Activated naive CD4-positive, alpha-beta T cell treated with anti-CD3 and anti-CD28 coated beads, Interleukin-2, amount 50 U/mL, for 72 hours (primary cell): ENCODE measurements at places on chromosomes 2 and 18.

DNA sequence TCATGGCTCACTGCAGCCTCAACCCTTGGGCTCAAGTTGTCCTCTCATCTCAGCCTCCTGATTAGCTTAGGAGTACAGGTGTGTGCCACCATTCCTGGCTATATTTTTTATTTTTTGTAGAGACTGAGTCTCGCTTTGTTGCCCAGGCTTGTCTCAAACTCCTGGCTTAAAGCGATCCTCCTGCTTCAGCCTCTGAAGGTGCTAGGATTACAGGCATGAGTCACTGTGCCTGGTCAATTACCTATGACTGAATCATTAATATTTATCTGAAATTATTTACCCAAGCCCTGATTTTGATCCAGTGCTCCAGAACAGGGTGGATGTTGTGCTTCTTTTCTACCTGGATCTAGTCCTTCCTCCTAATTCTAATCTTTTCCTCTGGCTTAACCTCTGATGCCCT lies 87.8 kb downstream of the MAP2 start:
- DNase-seq = no peak

DNA sequence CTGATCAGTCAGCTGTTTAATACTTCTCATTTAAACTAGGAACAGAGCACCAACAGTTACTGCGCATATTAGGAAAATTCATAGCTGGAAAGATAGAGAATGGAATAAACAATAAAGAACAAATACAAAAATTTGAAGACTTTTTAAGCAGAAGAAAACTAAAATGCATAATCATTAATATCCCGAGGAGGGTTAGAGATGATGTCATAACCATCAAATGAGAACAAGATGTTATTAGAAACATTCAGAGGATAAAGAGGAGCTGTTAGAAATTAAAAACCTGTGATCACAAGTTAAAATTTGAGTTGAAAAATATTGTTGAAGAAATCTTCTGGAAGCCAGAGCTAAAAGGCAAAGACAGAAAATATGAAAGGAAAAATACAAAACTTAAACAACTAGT lies 54.0 kb upstream of the ALKAL2 start:
- no peak for DNase-seq

GRCh38 chr18:59960272-59960671 lies 60.5 kb downstream of the PMAIP1 start:
- DNase-seq = no peak

- no peak for DNase-seq
These were observed 13.9 kb downstream of the CKAP2L start for GRCh38 chr2:112750560-112750843.

- DNase-seq = no peak
These were observed 116.6 kb downstream of the MTX2 start for GRCh38 chr2:176385838-176386237.

DNA sequence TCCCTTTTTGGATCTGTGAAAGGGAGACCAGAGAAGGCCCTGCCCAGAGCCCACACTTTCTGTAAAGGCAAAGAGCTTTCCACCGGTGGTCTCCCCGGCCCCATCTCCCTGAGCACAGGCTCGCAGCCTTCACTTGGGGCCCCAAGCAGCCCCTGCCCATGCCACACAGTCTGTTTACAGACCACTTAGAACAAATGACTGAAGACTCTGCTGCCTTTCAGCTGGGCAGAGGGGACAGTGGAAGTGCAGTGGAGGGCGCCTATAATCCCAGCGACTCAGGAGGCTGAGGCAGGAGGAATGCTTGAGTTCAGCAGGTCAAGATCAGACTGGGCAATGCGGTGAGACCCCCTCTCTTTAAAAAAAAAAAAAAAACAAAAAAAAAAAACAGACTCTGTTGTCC lies 28.9 kb downstream of the SERTAD2 start:
- no peak for DNase-seq

GRCh38 chr2:148523315-148523714 lies 121.2 kb upstream of the EPC2 start:
- DNase-seq = no peak

DNA sequence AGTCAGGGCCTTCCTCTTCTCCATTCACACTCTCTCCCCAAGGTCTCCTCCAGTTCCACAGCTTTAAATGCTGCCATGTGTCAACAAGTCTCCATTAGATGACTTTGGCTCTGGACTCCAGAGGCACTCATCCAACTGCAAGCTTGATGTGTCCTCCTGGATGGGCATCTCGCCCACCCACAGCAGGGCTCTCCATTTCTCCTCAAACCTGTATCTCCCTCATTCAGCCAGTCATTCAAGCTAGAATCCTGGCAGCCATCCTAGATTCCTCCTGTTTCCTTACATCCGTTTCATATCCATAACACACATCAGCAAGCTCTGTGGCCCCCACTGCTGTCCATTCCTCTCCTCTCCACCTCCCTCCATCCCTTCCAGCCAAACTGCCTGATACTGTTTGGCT lies 88.4 kb upstream of the AFF3 start:
- DNase-seq = no peak

DNA sequence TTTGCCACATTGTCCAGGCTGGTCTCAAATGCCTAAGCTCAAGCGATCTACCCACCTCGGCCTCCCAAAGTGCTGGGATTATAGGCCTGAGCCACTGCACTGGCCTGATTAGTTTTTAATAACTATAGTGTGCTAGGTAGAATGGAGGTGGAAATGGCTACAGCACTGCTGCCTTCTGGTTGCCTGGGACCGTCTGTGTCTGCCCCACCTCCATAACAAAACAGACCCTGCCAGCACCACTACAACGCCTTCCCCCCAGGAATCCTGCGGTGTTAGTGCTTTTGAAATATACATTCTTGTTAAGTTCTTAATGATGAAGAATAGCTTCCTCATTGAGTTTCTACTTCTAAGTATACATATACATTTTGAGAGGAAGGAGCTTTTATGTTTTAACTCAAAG lies 148.2 kb upstream of the ITGA6 start:
- no peak for DNase-seq

DNA sequence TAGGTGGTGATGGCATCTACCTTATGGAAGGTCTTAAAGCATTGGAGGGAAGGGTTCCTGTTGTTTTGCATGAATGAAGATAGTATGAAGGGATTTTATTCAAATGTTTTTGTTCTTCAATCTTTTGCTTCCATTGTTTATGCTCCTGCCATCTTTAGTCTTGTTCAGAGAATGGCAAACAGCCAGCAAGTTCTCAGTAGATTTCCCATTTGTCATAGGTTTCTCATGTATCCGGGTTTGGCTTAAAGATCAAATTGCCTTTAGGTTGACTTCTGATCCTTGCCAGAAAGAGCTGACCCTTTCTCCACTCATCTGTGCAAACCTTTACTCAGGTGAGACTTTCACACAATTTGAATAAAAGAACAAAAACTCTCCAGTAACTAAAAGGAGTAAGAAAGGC lies 44.2 kb upstream of the STAT4 start:
- DNase-seq = no peak

- peak; percentile 23 for DNase-seq
These were observed 4.7 kb upstream of the CFAP65 start for GRCh38 chr2:219045937-219046550.

DNA sequence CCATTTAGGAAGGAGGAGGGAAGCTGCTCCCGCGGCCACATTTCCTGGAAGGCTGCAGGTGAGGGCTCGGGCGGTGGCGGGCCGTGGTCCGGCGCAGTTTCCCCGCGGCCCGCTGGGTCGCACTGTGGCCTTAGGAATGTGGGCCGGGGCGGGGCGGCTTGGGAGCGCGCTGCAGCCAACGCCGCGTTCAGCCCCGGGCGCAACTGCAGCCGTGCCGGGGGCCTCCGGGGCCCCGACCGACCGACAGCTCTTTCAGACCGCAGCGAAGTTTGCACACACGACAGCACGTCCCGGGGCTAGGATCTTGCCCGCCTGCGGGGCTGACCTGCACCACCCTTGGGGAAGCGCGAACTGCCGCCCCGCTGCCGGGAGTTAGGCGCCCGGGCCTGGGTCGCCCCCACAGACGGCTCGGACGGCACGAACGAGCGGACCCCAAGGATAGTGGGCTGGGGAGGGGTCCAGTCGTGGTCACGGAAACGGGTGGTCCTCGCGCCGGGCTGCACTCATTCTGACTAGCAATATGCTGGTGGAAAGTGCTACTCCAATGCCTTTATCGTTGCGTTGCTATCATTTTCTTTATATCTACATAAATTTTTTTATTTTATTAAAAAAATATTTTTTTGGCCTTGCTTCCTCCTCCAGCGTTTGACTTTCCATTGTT lies 69.9 kb upstream of the DLX2 start:
- DNase-seq = peak; percentile 63

DNA sequence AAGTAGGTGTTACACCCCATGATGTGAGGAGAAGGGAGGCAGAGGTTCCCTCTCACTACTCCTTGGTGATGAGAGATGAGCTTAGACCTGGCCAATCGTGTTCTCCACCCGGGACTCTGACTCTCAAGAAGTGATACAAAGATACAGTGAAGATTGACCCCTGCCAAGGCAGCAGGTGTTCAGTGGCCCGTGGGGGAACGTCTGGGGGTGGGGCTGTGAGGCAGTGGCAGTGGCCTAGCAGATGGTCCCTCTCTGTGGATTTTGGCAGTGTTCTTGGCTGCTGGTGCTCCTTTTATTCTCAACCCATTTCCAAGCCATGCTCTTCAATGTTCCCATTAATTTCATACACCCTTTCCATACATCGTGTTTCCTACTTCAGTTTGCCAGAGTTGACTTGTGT lies 120.4 kb upstream of the NEDD4L start:
- no peak for DNase-seq

GRCh38 chr2:30185178-30185577 lies 38.4 kb downstream of the YPEL5 start:
- no peak for DNase-seq

GRCh38 chr2:7609974-7610373 lies 692.8 kb downstream of the RNF144A start:
- no peak for DNase-seq

- no peak for DNase-seq
These were observed 66.8 kb downstream of the GBX2 start for GRCh38 chr2:236101311-236101950.

- DNase-seq = no peak
These were observed 256.8 kb upstream of the ZEB2 start for GRCh38 chr2:144776766-144777165.

GRCh38 chr2:1775511-1776035 lies 31.3 kb upstream of the PXDN start:
- DNase-seq = no peak

GRCh38 chr2:38907743-38908562 lies 18.3 kb downstream of the ARHGEF33 start:
- peak; percentile 16 for DNase-seq

GRCh38 chr2:61537277-61537949 lies 743 bp downstream of the XPO1 start:
- DNase-seq = peak; percentile 58

DNA sequence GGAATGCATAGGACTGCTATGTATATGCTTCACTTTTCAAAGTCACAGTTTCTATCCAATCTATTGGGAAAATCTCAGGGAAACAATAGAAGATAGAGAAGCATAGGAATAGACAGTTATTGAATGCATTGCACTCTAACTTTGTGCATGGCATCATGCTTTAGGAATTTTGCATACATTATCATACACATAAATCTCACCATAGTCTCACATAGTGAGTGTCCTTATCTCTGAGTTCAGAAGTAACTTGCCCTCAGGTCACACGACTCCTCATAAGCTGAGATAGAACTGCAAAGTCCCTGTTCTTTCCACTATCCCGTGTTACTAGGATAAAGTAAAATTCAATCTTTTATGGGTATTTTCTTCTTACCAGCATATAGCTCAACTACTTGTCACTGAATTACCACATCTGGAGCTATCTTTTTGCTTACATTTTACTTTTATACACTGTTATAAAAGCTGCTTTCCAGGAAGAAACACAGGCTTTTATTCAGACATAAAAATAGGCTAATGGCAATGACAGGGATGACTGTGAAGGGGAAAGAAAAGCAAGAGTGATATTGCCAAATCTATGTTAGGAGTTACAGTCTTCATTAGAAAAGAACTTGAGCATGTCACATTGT lies 666.9 kb downstream of the XIRP2 start:
- DNase-seq = no peak

GRCh38 chr2:233807966-233808935 lies 30.1 kb downstream of the MROH2A start:
- no peak for DNase-seq

GRCh38 chr2:82158150-82158549 lies 1853.6 kb upstream of the LRRTM1 start:
- no peak for DNase-seq

DNA sequence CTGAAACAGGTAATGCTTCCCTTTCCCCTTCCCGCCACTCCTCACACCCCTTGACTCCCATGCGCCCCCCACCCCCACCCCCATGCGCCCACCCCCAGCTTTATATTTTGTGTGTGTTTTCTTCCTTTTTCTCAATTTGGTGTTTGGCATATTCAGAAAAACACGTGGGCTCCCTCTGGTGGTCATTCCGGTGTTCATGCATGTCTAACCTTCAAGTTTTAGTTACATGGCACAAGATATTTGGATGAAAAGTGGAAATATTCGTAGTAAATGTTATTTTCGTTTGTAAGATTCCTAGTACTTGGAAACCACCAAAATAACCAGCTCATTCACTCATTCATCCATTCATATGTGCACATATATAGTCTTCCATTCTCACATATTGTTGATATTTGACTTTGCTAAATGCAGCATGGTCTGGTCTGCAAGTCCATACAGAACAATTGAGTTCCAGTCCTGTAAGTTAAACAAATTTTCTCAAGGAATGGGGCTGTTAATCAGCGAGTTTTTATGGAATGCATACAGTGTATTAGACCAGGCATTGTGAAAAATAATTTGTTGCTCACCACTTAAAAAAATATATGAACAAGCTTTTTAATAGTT lies 143.6 kb upstream of the MAP3K20 start:
- DNase-seq = peak; percentile 67

- no peak for DNase-seq
These were observed 48.6 kb downstream of the SMAD2 start for GRCh38 chr18:47881752-47882455.

DNA sequence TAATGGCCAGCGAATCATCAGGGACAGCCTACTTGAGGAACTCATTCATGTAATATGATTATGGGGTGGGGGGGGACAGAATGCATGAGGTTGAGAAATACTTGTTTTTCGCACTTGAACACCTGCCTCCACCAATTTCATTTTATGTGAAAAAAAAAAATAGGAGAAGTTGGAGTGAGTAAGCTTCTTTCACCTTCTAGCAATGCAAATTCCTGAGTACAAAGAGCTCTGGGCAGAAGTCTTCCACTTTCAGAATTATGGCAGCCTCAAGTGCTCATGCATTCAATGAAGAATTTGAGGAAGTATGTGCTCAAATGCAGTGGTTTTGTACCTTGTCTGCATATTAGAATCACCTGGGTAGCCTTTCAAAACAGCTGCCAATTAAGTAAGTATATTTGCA lies 40.1 kb upstream of the GPD2 start:
- DNase-seq = no peak

- no peak for DNase-seq
These were observed 381.7 kb upstream of the NT5C1B start for GRCh38 chr2:18971069-18971378.

DNA sequence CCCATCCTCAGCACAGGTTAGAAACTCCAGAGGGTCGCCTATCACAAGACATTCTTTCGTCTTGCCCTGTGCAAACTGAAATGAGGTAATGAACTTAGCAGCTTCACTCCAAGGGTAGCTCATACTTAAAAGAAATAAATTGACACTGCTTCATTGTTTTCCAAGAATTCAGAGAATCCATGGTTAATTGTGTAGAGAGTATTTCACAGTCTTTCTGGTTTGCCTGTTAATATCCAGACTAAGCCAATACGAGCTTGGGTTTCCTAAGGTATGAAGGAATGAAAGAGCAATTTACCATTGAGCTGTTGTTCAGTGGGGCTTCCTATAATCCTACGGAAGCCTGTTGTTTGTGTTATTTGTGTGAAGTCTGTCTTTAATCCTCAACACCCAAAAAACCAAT lies 58.7 kb downstream of the FAM124B start:
- no peak for DNase-seq
